AML-193 (cell line): ENCODE measurements at places on chromosomes 11 and 22.

GRCh38 chr11:69700278-69701140, 3.3 kb downstream of the FGF19 start:
- no peak for DNase-seq

DNA sequence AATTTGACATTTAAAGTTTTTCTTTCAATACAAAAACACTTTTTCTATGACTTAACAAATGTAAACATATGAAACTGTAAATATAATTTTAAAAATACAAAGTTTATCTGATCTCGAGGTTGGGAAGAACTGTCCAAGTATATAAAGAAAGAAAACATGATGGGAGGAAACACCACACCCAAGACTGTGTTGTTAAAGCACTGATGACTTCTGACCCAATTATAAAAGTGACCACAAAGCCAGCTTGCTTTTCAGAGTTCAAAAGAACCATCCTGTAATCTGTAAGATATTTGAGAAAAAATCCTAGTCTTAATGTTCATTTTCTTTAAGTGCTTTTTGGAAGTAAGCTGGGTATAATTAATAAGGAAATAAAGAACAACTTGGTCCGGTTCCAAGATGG, 15.6 kb downstream of the CEP57 start:
- DNase-seq = no peak

GRCh38 chr11:117316197-117316961, at the start of gene BACE1:
BACE1 (minus strand) TSS chr11:117316256; CDS start chr11:117315795, 461 bp downstream.
- DNase-seq = no peak

GRCh38 chr22:38709306-38709705, 3.6 kb downstream of the GTPBP1 start:
- no peak for DNase-seq

- DNase-seq = no peak
Measured at GRCh38 chr11:20357150-20357549, 6.4 kb upstream of the HTATIP2 start.

DNA sequence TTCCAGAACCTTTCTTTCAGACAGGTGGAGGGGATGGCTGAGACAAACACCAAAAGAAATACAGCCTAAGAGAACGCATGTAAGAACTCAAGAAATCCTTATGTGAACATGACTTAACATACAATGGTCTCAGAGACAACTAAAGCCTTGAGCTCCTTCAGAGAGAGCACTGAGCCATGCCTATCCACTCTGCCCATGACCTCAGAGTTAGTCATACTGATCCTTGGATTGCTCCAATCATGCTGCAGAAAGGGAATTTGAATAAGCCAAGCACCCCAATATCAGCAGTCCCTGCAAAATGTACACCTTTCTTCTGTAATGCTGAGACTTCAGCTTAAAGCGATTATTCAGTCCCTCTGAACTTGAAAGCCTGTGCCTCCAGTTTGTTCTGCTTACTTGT, 43.2 kb upstream of the CHKA start:
- no peak for DNase-seq

- no peak for DNase-seq
Measured at GRCh38 chr11:60854847-60855725, 664 bp downstream of the PTGDR2 start.

DNA sequence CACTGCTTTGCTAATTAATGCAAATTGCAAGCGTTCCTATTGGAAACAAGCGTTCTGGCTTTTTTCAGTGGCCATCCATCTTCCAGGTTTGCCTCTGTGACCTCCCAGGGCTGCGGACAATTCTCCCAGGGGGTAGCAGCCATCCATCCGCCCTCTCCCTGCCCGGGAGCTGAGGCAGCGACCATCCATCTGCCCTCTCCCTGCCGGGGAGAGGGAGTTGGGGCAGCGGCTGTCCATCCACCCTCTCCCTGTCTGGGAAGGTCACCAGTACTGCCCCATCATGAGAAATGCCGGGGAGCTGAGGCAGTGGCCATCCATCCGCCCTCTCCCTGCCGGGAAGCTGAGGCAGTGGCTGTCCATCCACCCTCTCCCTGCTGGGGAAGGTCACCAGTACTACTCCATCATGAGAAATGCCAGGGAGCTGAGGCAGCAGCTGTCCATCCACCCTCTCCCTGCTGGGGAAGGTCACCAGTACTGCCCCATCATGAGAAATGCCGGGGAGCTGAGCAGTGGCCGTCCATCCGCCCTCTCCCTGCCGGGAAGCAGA, 394.7 kb downstream of the BRD1 start:
- no peak for DNase-seq

DNA sequence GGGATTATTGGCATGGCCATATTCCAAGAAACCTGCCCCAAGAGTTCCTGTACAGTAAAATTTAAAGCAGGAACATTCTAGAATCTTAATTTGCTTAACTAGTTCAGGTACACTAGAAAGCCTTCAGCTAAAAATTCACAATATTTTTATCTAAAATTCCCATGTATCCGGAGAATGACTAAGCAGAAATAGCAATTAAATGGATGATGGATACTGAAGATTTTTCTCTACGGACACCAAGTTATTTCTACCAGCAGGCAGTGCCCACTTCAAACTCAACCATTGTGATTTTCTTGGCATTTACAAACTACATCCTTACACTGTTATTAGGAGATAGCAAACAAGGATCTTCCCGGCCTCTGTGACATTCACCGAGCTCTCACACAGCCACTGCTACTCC, 2.9 kb downstream of the PATE3 start:
- no peak for DNase-seq

GRCh38 chr22:45977003-45977411, at the start of gene WNT7B:
WNT7B (minus strand) TSS chr22:45977162; CDS start chr22:45976754, 408 bp downstream.
- DNase-seq = no peak

DNA sequence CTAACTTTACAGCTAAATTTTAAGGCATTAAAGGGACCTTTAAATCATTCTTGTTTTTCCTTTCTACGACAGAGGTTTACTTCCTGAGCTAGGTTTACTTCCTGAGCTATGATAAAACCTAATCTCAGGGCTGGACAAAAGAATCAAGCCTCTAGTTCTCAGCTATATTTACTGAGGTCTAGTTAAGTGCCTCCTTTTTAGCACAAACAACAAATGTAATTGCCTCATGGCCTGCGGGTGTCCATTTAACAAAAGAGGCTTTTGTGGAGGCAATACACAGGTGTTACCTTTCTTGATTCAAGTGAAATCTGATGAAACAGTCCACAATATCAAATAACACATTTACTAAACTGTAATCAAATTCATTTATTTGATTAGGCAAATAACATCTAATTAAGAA, 67.3 kb downstream of the IMMP1L start:
- DNase-seq = no peak

GRCh38 chr11:101127197-101127698, 2.4 kb downstream of the PGR start:
- no peak for DNase-seq
